IMR-90 (cell line): ENCODE measurements at places on chromosomes 3 and 15.
A peak's percentile ranks its signal among the peaks of the same experiment; 100 is the strongest.

- DNase-seq: no peak
These were observed 120.4 kb upstream of the IQSEC1 start for GRCh38 chr3:13193320-13194284.

- DNase-seq: no peak
These were observed 151.1 kb upstream of the HES1 start for GRCh38 chr3:193984876-193985275.

DNA sequence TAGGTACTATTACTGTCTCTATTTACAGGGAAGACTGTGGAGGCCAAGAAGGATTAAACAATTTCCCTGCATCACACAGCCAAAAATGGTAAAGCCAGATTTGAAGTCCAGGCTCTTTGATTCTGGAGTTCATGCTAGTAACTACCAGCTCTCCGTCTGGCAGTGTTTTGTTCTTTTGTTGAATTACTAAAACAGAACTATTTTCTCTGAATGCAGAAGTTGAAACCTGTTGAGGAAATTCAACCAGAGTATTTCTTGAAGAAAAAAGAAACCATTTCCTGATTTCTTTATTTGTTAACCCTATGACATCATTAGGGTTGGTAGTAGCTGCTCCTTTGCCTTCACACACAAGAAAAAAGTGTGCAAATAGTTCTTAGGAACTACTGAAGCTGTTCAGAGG lies 34.3 kb downstream of the CRTC3 start:
- DNase-seq: no peak

GRCh38 chr3:126179825-126180476 lies 435 bp downstream of the ALDH1L1 start:
- DNase-seq: no peak

GRCh38 chr3:86969500-86970189 lies 21.3 kb downstream of the VGLL3 start:
- peak; percentile 61 for DNase-seq

- no peak for DNase-seq
These were observed 692.3 kb downstream of the ZPLD1 start for GRCh38 chr3:103127098-103127630.

DNA sequence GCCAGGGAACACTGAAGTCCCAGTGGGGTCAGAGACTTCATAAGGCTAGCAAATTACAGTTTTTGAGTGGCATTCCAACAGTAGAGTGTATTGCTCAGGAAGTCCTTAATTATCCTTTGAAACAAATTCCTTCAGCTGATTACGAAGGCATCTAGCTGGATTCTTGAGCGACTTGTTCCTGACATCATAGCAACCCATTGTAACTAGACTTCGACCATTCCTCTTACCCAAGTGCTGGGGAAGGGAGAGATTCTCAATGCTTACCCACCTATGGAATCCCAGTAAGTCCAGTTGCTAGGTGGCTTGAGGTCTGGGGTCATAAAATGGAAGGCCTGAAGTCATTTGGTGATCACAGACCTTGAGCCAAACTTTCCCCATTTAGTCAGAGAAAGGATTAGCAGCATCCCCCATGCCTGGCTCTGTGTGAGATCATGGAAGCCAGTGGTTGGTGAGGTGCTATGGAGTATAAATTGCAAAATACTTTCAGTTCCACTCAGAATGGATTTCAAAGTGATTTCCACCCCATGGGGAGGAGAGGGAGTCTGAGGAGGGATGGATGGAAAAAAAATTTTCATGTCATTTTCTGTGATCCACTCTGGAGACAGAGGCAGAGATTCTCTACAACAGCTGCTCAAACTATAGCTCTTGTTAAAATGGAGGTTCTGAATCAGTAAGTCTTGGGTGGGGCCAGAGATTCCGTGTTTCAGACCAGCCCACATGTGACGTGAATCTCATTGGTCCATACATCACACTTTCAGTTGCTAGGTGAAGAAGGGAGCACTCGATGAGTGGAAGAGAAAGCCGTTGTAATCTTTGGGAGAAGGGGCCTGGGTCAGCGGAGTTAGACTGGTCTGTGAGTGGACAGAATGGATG lies 45.7 kb downstream of the CD86 start:
- DNase-seq: no peak

DNA sequence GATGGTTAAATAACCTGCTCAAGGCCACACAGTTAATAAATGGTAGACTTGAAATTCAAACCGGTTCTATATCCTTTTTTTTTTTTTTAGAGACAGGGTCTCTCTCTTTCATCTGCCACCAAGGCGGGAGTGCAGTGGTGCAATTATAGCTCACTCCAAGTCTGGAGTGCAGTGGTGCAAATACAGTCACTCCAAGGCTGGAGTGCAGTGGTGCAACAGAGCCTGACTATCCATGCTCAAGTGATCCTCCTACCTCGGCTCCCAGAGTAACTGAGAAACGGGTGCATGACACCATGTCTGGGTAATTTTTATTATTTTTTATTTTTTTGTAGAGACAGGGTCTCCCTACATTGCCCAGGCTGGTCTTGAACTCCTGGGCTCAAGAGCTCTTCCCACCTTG lies 23.4 kb downstream of the DPP8 start:
- no peak for DNase-seq

DNA sequence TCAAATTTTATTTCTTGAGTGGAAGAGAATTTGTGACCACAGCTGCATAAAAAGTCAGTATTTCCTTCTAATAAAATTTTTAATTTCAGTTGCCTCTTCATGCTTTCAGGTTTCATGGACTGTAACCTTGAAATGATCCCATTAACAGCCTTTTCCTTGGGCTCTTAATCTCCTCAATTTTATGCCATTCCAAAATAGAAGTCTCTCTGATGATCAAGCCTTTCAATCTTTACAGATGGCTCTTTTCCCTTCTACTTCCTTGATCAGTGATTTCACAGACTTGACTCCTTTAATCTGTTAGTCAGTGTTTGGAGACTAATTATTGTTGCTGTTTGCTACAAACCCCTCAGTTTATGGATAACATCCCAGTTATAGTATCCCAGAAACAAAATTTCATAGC lies 11.9 kb downstream of the TSC22D2 start:
- no peak for DNase-seq

GRCh38 chr3:117228466-117228865 lies 518.9 kb downstream of the TUSC7 start:
- no peak for DNase-seq

GRCh38 chr3:160616716-160617115 lies 51.3 kb upstream of the KPNA4 start:
- peak; percentile 71 for DNase-seq

DNA sequence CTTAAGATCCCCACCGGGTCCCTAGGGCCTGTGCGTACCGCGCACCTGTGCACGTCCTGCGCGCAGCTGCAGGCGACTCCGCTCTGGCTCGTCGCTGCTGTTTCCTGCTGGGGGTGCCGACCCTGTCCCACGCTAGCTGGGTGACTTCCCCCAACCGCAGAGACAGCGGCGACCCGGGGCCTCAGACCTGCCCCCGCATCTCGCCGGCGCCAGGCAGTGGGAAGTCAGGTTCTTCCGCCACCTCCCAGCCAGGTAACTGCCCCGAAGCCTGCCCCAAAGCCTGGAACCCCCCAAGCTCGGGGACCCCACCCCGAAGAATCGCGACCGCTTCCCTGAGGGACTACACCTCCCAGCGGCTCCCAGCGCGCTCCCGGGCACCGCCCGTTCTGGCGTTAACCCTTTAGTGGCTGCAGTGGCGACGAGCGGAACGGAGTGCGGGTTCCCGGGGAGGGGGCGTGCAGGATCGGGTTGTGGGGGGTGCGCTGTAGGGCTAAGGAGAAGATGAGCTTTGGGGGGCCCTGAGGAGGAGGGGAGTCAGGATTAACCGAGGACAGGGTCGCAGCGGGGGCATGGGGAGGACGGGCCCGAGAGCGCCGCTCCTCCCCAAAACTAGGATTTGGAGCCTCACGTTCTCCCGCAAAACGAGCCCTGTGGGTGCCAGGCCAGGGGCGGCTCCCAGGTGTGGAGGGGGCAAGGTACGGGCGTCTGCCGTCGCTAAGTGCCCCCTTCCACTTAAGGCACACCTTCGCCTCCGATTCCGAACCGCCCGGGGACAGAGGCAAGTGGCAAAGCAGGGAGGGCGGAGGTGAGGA lies 589 bp downstream of the NEIL1 start:
- DNase-seq: no peak

GRCh38 chr3:36707623-36708409 lies 56.5 kb downstream of the DCLK3 start:
- peak; percentile 65 for DNase-seq

DNA sequence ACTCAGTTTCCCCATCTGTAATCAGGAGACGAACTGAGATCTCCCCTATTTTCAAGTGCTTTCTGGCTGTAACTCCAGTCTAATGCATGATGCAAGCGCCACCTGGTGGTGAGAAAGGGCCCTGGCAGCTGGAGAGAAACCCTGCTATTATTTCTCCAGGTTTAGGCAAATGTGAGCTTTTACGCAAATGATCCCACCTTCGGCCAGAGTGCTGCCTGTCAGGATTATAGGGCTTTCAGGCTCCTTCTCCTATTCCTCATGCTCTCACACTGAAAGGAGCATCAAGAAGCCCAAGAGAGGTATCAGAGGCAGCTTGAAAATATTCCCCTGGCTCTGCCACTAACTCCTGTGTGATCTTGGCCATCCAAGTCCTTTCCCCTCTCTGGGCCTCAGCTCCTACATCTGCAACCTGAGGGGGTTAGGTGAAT lies 93.9 kb upstream of the RASGRF1 start:
- peak; percentile 55 for DNase-seq

DNA sequence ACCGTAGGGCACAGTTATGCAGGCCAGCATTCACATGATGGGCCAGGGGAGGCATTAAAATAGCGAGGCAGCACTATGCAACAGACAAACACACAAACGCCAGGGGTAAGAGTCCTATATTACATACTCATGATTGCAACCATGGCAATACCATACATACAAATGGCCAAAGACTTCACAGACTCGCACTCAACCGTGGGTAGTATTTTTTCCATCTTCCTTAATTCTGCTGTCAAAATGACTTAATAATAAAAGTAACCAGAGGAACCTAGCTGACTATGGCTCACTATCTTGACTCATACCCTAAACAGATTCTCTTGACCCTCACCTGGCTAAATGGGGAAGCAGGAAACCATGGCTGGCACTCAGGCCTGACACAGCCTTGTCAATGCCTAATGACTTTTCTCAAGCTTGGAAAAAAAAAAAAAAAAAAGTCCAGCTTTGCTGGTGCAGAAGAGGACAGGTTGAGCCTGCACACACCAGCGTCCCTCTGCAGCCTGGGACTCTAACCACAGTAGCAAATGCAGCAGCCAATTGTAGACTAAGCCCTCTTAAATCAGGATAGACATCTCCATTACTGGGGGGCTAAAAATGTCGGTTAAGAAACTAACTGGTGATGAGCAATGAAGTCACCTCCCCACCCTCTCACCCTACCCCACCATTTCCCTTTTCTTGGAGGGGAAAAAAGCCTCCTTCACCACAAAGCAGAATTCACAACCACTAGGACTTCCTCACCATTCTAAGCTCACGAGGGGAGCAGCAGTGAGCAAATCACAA lies 23.1 kb downstream of the CCDC12 start:
- no peak for DNase-seq

DNA sequence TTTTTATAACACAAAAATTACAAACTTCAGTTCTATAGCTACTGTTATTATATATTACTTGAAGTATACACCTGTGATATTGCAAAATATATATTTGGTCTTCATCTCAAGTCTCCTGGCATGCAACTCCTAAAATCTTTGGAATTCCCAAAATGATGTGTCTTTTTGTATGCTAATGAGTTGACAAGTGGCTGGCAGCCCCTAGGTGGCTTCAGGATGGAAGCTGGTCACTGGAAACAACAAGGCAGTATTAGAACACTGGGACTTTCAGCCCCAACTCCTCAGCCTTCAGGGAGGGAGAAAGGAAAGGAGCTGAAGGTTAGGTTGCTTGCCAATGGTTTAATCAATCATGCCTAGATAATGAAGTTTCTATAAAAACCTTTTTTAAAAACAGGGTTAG lies 112.0 kb downstream of the SCAPER start:
- no peak for DNase-seq

DNA sequence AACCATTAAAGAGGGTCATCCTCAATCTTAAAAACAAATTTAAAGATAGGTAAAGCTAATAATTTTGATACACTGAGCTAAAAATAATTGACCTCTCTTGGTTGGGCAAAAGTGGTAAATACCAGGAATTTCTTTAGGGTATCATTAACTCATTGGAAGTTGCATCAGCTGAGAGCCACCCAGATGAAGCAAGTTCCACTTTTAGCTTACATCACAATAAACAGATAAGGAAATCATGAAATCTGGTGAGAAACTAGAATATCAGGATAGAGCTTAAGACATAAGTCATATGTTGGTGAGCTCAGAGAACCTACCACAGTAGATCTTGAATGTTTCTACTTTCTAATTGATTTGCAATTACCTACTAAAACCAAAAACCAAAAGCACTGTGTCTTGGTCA lies 97.4 kb upstream of the SLC2A2 start:
- peak; percentile 24 for DNase-seq

DNA sequence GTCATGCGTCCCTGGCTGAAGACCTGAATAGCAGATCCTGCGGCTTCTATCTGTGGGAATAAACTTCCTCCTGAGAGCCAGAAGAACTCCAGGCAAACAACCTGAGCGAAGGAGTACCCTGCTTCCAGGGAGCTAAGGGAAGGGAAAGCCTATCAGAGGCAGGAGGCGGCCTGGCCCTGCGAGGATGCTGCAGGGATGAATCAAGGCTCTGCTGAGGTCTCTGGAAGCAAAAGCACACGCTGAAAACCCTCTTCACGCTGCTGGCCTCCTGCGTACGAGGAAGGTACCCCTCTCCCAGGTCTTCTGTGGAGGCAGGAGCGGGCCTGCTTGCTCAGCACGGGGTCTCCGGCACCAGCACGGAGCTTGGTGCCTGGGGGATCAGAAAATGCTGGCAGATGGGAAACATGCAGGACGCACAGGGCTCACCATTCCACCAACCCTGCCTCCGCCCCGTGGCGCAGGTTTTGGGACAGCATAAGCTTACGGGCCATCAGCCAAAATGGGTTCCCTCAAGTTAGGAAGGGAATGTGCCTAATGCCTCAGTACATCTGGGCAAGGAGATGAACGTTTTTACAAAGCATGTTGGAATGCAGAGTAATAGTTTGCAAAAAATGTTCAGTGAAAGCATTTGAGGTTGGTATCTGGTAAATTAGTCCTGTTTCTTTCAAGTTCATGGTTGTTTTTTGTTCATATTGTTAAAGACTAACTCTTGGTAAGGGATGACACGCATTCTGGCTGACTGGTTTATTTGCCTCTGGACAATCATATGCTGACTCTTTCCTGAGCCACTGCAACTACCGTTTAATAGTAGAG lies 72.3 kb downstream of the CHSY1 start:
- peak; percentile 74 for DNase-seq

GRCh38 chr3:98980915-98981596 lies 79.6 kb upstream of the DCBLD2 start:
- DNase-seq: peak; percentile 91
